ENCODE measurements at places on chromosomes 1 and 21.

GRCh38 chr1:17869815-17870214 lies 114.7 kb downstream of the ACTL8 start:
- DNase-seq = no peak

DNA sequence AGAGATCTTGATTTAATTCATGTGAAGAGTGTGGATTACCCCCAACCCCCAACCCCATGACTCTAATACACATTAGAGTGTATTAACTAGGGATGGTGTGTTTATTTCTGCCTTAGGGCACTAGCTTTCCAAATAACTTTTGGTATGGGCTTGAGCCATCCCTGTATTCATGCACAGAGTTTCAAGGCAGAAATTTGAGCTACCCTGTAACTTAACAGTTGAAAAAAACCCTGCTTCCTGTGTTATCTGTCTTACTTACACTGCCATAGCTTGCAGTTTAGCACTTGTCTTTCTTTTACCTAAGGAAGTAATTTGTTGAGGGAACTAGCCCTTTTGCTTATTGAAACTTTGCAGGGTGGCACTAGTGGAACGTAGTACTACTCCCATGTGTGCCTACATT lies 6.3 kb downstream of the SRSF11 start:
- DNase-seq = no peak

DNA sequence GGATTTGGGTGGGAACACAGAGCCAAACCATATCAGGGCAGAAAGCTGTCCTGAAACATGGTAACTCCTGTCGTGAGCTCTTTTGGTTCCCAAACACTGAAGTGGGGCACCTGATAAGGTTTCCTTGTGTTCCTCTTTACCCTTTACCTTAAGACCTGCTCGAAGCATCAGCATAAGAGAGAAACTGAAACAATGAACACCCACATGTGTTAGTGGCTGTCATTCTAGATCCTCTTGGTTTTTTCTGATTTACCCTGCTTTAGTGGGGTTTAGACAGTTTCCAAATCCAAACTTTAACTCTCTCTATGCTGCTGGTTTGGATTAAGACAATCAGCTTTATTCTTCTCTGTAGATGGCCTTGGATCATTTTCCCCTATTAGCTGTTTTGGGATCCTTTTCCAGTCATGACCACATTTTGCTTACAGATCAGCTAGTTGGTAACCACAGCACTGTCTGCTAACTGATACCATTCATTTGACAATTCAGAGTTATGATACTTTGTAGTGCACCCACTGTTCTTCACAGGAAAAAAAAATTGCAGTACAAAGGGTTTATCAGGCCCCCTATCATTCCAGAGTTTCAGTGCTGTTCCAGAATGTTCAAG lies 975 bp upstream of the MNDA start:
- no peak for DNase-seq

DNA sequence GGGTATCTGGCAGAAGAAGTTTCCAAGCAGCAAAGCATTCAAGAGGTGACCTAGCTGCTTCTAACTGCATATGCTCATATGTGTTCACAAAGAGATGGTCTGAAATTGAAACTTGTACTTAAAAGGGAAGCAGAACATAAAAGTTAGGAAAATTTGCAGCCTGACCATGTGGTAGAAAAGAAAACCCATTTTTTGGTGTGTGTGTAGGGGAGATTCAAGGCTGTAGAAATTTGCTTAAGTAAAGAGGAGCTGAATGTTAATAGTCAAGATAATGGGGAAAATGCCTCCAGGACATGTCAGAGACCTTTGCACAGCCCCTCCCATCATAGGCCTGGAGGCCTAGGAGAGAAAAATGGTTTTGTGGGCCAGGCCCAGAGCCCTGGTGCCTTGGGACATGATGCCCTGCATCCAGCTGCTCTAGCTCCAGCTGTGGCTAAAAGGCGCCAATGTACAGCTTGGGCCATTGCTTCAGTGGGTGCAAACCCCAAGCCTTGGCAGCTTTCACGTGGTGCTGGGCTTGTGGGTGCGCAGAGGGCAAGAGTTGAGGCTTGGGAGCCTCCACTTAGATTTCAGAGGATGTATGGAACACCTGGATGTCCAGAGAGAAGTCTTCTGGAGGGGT lies 54.9 kb downstream of the DHRS3 start:
- DNase-seq = no peak

DNA sequence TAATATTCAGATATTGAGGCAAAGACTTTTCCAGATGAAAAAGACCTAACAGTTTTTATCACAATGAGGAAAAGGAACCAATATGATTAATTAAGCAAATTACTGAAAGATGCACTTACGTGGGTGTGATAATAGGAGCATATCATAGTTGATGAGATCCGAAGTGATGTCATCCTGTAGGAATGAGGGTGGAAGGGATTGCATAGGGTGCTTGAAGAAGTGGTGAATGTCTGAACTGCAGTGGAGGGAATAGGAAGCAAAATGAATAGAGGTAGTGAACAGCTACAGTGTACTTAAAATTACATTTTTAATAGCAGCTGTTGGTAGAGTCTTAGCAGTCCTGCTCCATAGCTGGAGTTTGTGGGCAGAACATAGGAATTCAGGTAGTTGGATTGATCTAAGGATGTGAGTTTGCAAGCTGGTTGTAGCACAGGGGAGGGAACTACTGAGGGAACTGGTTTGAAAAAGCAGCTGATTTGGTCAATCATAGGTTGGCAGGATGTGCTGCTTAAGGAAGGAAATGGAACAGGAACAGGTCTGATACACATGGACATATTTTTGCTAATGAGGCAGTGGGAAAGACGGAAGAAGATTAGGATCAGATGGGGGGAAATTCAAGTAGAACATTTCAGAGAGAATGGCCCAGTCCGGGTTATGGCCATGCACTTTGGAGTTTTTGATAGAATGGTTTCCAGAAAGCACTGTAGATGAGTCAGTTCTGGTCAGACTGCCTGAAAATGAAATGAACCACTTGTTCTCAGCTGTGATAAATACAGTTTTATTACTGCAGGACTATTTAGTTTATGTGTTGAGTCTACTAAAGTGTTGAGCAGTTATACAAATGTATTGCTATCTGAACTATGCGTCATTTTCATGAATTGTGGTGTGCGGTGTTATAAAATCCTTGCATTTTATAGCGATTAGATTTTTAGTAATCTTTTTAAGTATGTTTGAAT lies 155.8 kb downstream of the RYR2 start:
- DNase-seq = no peak

GRCh38 chr1:226632169-226632879 lies 83.8 kb downstream of the STUM start:
- DNase-seq = no peak
